ENCODE measurements at places on chromosomes 4 and X. TPM values are rescaled to one million over a fixed set of nuclear protein-coding genes. Genes with fewer than 3 reads are reported as not detected.

DNA sequence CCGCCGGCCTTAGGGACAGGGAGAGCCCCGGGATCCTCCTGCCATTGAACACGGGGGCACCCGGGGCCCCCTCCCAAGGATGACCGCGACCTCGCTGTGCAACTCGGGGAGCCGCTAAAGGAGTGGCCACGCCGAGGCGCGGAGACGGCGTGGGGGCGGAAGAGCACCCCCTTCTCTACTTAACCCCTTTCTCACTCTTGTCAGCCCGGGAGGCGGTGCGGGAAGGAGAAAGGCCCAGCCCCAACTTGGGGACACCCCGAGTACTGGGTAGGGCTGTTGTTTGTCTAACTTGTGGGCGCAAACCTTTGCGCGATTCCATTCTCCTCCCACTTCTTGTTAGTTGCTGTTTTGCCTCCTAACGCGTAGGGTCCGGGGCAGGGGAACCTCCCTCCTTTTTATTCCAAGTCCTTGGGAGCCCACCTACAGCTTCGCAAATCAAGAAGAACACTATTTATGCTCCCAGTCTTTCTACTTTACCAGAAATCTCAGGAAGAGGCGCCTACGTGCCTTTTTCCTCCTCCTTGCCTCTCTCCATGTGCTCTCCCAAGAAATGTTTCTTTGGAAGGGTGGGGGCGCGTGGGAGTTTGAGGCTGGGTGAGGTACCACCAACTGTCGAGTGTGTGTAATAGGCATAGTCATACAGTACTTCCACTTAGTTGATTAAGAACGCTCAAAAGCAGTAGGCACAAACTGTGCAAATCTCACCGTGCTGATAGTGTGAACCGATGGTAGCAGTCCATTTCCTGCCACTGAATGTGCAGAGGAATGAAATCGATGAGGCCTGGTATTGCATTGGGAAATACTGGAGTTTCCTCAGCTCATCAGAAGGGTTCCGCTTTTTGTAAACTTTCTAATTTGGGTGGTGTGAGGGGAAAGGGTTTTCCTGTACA lies 813 bp downstream of the DIAPH2 start:
- H3K36me3 ChIP-seq = no peaks in the 10 kb centered on the region
- H3K27ac ChIP-seq = peak overlapping the region; percentile 64
- no peaks in the 10 kb centered on the region for H3K27me3 ChIP-seq

DNA sequence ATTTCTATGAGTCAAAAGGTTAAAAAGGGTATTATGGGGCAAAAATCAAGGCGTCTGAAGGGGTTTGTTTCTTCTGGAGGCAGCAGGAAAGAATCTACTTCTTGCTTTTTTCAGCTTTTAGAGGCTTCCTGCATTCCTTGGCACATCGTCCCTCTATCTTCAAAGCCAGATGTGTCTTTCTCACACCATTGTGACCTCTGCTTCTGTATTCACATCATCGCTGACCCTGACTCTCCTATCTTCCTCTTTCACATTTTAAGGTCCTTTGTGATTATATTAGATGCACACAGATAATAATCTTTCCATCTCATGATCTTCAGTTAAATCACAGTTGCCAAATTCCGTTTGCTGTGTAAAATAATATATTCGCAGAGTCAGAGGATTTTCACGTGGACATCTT lies 112.7 kb downstream of the PPP4R3C start:
- H3K27ac ChIP-seq = peak overlapping the region; percentile 91
- H3K27me3 ChIP-seq = no peaks in the 10 kb centered on the region
- H3K4me1 ChIP-seq = peaks cover 15% of the 10 kb centered on the region

DNA sequence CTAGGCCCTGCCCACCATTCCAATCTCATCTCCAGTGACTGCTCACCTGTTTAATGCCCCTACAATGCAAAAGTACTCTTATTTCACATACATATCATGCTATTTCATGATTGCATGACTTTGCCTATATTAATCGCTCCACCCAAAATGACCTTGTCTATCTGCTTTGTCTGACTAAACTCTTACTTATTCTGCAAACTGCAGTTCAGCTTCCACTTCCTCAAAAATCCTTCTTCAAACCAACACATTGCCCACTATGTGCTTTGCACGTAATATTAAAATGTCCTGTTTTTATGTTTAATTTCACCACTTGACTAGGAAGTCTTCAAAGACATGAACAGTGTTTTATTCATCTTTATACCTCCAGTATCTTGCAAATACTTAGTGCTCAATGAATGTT lies 229.6 kb downstream of the OPHN1 start:
- H3K4me1 ChIP-seq = no peaks in the 10 kb centered on the region
- DNase-seq = no peak
- peak overlapping the region; percentile 74 for H3K27ac ChIP-seq
- H3K27me3 ChIP-seq = no peaks in the 10 kb centered on the region
- no peak overlapping the region for H3K4me3 ChIP-seq

DNA sequence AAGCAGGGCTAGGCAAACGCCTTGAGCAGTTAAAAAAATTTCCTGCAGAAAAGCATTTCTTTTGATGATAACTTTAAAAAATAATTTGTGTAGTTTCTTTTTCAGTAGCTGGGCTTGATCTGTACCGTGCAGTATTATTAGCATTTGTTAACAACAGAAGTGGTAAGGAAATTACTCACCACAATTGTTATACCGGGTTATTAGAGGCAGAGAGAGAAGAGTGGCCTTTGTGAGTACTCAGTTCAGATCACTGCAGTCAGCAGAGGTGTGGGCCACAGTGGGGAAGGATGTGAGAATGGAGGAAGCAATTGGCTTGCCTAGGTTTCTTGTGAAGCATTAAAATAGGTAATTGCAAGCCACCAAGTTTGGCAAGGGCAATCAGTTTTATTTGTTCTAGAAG lies 14.3 kb upstream of the IL21 start:
- H3K4me3 ChIP-seq = no peak overlapping the region
- no peaks in the 10 kb centered on the region for H3K4me1 ChIP-seq
- H3K36me3 ChIP-seq = no peaks in the 10 kb centered on the region
- no peak for DNase-seq

- H3K4me3 ChIP-seq = no peak overlapping the region
- H3K4me1 ChIP-seq = no peaks in the 10 kb centered on the region
- no peaks in the 10 kb centered on the region for H3K27me3 ChIP-seq
- no peak overlapping the region for H3K27ac ChIP-seq
These were observed 879.1 kb downstream of the ARAP2 start for GRCh38 chr4:35365186-35365585.

DNA sequence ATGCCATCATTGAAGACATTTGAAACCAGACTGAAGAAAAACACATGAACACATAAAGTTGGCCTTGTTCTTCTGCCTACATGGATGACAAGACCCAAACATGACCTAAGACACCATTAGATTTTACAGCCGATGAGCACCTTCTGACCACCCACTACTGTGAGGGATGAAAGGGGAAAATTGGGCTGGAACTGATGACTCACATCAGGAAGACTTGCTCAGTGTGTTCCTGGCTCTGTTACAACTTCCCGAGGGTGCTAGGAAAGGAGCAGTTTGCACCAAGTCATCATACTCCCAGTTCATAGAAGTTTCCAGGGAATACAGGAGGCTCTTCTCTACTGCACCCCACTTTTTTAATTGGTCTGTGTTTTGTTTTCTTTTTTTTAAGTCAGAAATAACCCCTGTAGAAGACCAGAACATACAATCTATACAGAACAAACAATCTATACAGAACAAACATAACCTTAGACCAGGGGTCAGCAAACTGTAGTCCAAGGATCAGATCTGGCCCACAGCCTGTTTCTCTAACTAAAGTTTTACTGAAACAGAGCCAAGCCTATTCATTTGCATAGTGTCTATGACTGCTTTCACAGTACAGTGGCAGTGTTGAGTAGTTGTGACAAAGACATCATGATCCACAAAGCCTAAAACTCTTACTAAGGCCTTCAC lies 25.3 kb downstream of the BTC start:
- DNase-seq = no peak
- no peaks in the 10 kb centered on the region for H3K36me3 ChIP-seq
- H3K4me3 ChIP-seq = no peak overlapping the region
- no peaks in the 10 kb centered on the region for H3K4me1 ChIP-seq
- no peak overlapping the region for H3K27ac ChIP-seq

DNA sequence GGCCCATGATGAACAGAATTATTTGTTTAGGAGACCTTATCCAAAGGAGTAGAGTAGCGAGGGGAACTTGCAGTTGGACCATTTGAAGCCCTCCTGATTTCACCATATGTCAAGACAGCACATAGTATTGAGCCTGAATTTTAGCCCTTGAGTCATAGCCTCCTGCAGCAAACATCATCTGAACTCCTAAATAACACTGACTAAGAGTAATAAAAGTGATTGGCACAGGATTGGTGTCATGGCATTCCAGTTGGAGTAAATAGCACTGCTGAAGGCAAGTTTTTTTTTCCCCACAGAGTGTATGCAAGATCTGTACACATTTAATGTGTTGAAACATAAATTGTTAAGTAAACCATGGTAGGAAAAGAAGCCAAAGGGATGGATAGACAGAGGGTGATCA lies 89.0 kb downstream of the COMMD8 start:
- H3K4me3 ChIP-seq = no peak overlapping the region
- H3K27me3 ChIP-seq = no peaks in the 10 kb centered on the region
- no peaks in the 10 kb centered on the region for H3K36me3 ChIP-seq
- H3K4me1 ChIP-seq = no peaks in the 10 kb centered on the region
- H3K27ac ChIP-seq = no peak overlapping the region
- no peak for DNase-seq

GRCh38 chrX:136057567-136057966 lies 72.3 kb downstream of the SLC9A6 start:
- no peaks in the 10 kb centered on the region for H3K4me1 ChIP-seq
- H3K27ac ChIP-seq = no peak overlapping the region
- no peaks in the 10 kb centered on the region for H3K27me3 ChIP-seq
- H3K36me3 ChIP-seq = no peaks in the 10 kb centered on the region

UGT8 gene
- 4.1 TPM for total RNA-seq

PGAM4 gene
- total RNA-seq = not detected

- no peaks in the 10 kb centered on the region for H3K4me1 ChIP-seq
- DNase-seq = no peak
- no peaks in the 10 kb centered on the region for H3K36me3 ChIP-seq
- H3K27me3 ChIP-seq = no peaks in the 10 kb centered on the region
- no peak overlapping the region for H3K4me3 ChIP-seq
These were observed 1024.1 kb downstream of the RPA4 start for GRCh38 chrX:97907791-97908190.

TIMP1 gene
- 267 TPM for total RNA-seq

DNA sequence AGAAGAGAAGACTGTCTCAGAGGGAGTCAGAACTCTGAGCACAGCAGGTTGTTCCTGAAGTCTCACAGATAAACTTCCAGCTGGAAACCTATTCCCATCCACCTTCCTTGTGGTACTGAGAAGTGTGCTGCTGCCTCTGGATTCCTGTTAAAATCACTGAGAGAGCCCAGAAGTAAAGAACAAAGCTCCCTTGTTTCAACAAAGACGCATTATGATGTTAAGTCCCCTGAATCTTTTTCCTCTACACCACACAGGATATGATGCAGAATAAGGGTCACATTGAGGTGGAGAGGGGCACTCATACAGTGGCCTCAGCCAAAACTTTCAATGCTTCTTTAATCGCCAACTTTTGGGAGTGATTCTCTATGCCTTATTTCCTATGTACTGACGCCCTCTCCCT lies 321.0 kb downstream of the OPHN1 start:
- DNase-seq = no peak
- H3K4me1 ChIP-seq = no peaks in the 10 kb centered on the region
- no peak overlapping the region for H3K27ac ChIP-seq
- H3K4me3 ChIP-seq = no peak overlapping the region
- H3K27me3 ChIP-seq = peaks cover 2% of the 10 kb centered on the region

DNA sequence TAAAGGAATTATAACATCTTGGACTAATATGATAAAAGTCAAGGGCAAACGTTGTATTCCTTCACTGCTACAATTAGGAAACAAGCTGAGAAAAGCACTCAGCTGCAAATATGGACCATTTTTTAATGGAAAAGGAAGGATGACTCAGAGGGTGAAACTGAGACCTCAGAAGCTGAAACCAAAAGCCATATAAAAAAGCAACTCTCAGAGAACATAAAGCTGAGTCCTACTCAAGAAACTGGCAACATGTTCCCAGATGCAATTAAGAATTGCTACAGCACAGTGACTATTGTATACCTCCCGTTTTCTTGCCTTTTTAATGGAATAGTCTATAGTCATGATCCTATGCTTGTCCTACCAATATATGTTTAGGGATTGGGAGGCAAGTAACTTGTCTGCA lies 1106.4 kb upstream of the INTU start:
- no peaks in the 10 kb centered on the region for H3K27me3 ChIP-seq
- DNase-seq = no peak
- no peaks in the 10 kb centered on the region for H3K4me1 ChIP-seq
- no peak overlapping the region for H3K27ac ChIP-seq
- peaks cover 4% of the 10 kb centered on the region for H3K36me3 ChIP-seq

LONRF3 gene
- 12.4 TPM for total RNA-seq

GRCh38 chr4:3250956-3251690 lies 2.2 kb downstream of the MSANTD1 start:
- no peak overlapping the region for H3K4me3 ChIP-seq
- no peak overlapping the region for H3K27ac ChIP-seq
- H3K36me3 ChIP-seq = no peaks in the 10 kb centered on the region
- H3K27me3 ChIP-seq = peaks cover 1% of the 10 kb centered on the region

DNA sequence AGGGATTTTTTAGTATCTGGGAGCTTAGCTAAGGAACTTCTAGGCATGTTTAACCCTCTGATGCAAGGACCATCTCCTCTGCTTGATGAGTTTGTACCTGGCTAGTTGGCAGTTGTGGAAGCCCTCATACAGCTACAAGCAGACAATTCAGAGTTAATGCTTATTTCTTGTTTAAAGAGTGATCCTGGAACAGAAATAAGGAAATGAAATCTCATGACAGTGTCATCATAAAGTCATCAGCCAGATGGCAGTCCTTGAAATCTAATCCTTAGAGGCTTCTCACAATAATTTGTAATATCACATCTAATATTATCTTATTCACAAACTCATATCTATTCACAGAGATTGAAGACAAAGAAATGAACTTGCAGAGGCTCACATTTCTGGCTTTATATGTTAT lies 581.6 kb upstream of the FTHL17 start:
- no peak overlapping the region for H3K27ac ChIP-seq
- H3K36me3 ChIP-seq = no peaks in the 10 kb centered on the region
- DNase-seq = no peak
- H3K4me3 ChIP-seq = no peak overlapping the region
- H3K4me1 ChIP-seq = no peaks in the 10 kb centered on the region

- H3K4me3 ChIP-seq = no peak overlapping the region
- no peaks in the 10 kb centered on the region for H3K27me3 ChIP-seq
- no peak overlapping the region for H3K27ac ChIP-seq
- peaks cover 10% of the 10 kb centered on the region for H3K4me1 ChIP-seq
These were observed 124.0 kb downstream of the PDE5A start for GRCh38 chr4:119504616-119505015.
